ENCODE measurements at places on chromosomes 1 and 21.

DNA sequence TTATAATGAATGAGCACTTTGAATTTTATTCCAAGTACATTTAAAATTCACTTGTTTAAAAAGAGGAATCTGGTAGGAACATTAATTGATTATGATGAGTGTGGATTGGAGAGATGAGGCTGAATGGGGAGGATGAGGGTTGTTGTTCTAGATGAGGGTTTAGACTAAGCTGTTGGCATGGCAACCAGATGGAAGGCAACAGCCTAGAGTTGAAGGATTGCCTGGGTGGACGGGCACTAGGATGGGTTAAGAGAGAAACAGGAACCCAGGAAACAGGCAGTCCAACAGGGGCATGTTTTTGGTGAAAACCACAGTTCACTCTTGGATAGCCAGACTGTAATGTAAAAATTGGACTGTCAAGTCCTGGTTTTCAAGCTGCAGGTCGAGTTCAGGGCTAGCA, 125.5 kb downstream of the CHRM3 start:
- DNase-seq, result no peak

DNA sequence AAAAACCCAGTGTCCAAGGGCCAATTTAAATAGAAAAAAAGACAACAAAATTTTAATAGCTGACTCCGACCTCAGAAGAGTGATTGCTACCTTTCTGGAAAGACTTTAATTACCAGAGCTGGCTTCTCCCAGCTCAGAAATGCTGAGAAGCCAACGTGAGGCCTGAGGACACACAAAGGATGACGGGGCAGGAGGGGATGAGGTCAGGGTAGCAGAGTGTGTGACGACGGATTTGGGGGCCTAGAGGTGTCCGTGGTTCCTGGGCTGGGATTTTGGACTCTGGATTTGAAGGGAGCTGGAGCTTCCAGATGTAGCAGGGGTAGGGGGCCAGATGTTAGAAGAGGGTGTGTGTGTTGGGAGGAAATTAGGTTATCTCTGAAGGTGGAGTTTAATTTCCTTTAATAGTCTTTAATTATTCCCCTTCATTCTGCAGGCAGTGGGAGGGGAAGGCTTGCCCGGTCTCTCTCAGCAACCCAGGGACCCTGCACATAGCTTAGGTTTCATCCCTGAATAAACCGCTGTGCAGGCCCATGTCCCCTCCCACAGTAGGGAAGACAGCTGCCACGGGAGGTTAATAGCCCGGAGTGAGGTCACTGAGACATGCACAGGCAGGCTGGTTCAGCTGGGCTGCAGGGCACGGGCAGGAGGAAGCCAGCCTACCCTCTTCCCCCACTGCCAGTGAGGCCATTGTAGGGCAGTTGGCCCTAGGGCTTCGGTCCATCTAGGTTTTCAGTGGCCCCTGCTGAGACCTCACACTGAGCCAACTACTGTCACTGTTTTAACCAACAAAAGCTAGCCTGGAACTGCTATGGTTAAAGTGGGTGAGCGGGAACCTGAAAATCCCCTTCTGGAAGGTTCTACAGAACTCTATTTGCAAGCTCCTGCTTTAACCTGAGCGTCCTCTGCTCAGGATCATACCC, 3.8 kb upstream of the PADI3 start:
- no peak for DNase-seq

GRCh38 chr1:53620061-53620855, 118.7 kb downstream of the GLIS1 start:
- DNase-seq, result no peak

GRCh38 chr1:167800251-167800650, 78.5 kb downstream of the MPZL1 start:
- DNase-seq, result no peak

All from stimulated activated CD8-positive, alpha-beta memory T cell treated with anti-CD3 and anti-CD28 coated beads, Interleukin-4, amount 100 ng/mL, for 1 hour (primary cell).